ENCODE measurements at places on chromosomes 4 and X.

DNA sequence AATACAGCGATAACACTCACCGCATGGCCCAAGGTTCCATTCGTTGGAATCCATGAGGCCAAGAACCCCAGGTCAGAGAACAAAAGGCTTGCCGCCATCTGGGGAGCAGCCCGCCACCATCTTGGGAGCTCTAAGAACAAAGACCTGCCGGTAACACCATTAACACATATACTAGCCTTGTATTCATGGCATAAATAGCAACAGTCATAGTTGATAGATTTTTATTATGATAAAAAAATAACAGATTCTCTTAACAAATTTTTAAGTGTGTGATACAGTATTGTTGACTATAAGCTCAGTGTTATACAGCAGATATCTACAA, 309.4 kb downstream of the GLUD2 start:
- DNase-seq, result no peak

- DNase-seq, result no peak
Measured at GRCh38 chr4:27123769-27124124, 263.1 kb downstream of the STIM2 start.

GRCh38 chrX:39984191-39984956, 113.4 kb downstream of the BCOR start:
- peak; percentile 31 for DNase-seq

DNA sequence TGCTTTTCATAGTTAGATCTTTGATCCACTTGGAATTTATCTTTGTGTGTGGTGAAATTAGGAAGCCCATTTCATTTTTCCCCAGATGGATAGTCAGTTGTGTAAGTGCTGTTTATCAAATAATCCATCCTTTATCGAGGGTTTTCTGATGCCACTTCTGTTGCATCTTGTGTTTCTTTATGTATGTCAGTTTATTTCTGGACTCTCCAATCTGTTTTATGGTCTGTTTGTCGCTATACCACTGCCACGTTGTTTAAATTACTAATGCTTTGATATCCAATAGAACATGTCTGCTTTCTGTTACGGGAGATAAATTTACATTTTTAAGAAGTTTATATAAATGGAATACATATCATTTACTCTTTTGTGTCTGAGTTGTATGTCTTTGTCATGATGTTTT, 21.0 kb downstream of the CD38 start:
- DNase-seq, result no peak

DNA sequence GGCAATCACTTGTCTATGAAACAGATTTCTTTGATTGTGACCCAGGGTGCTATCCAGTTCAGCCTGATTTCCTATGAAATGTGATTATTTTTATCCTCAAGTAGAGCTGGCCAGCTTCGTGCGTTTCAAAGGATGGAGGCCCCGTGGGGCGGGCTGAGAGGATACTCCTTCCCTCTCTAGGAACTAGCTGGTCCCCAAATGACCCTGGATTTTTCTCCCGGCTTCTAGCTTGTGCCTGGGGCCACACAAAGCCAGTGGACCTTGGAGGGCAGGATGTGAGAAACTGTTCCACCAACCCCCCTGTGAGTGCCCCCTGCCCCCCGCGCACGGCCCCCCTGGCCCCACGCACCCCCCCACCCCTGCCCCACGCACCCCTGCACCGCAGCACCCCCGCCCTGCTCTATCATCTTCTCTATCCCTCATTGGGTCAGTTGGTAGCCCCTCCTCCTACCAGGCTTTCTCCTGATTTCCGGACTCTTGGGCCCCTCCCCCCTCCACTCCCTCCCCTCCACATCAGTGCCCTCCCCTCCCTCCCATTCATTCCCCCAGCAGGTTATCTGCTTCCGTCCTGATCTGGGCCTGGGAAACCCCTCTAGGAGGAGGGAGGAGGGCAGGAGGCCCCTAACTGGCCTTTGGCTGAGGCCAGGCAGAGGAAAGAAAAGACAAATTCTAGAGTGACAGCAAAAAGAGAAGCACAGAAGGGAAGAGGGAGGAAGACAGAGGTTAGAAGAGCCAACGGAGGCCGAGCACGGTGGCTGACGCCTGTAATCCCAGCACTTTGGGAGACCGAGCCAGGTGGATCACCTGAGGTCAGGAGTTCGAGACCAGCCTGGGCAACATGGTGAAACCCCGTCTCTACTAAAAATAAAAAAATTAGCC, 3.3 kb downstream of the XPNPEP2 start:
- no peak for DNase-seq

DNA sequence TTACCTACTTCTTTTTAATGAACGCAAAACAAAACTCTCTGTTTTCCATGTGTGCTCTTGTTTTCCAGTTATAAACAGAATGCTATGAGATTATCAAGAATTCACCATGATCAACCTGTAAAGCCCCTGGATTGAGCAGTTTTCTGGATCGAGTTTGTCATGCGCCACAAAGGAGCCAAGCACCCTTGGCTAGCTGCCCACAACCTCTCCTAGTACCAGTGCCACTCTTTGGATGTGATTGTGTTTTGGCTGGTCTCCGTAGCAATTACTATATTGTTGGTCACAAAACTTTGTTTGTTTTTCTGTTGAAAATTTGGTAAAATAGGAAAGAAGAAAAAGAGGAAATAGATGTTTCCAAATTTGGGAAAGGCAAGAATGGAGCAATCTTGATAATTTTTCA, 51.1 kb downstream of the UGT2B7 start:
- DNase-seq, result no peak

GRCh38 chr4:151153585-151153984, 54.2 kb downstream of the RPS3A start:
- no peak for DNase-seq

GRCh38 chr4:81404294-81404693, 67.4 kb downstream of the RASGEF1B start:
- DNase-seq, result no peak

GRCh38 chr4:176188654-176189053, 6.7 kb downstream of the SPATA4 start:
- no peak for DNase-seq

DNA sequence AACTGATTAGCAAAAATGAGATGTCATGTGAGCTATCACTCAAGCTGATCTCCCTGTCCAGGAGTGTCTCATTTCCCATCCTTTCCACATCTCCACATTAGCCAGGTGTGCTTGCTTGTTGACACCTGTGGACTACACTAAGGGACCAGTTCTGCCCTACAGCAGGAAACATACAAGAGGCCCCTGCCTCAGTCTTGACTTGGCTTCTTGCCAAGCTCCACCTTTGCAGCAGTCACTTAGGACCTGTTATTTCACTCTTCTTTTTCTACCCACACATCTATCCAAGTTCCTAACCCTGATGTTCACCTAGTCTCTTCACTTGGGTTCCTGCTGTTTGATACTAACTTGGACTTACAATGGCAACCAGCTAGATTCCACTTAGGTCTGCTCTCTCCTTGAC, 13.2 kb downstream of the FRMD7 start:
- no peak for DNase-seq

GRCh38 chrX:143788265-143788664, 67.7 kb upstream of the SPANXN2 start:
- DNase-seq, result no peak

- no peak for DNase-seq
Measured at GRCh38 chrX:96907516-96908272, 24.0 kb downstream of the RPA4 start.

GRCh38 chr4:137768881-137769280, 236.6 kb upstream of the PCDH18 start:
- DNase-seq, result no peak

- no peak for DNase-seq
Measured at GRCh38 chr4:89279385-89279784, 28.2 kb downstream of the GPRIN3 start.

DNA sequence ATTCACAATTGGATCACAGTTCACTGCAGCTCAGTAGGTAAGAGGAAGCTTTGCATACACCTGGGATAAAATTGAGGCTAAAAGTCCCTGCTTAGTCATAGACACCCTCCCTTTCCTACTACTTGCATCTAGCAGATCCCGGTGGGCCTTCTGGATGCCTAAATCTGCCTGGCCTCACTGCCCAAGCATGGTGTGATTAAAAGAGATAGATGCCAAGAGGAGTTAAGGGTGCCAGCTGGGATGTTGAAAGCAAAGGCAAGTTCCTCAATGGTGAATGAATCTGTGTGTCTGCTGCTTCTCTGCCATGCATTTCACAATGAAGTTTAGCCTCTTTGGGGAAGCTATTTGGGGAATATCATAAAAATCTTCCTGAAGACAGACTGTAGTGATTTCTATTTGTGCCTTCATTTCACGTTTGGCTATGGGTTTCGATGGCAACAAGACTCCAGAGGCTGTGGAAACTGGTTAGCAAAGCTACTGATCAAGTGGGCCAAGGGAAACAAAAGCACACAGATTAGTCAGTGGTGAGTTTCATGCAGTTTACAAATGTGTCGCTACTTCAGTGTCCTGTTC, 534.0 kb downstream of the ANKRD50 start:
- peak; percentile 93 for DNase-seq

- DNase-seq, result peak; percentile 72
Measured at GRCh38 chr4:123361195-123361861, 35.3 kb upstream of the SPRY1 start.

GRCh38 chr4:26105815-26106699, 192.0 kb downstream of the SMIM20 start:
- DNase-seq, result peak; percentile 41

DNA sequence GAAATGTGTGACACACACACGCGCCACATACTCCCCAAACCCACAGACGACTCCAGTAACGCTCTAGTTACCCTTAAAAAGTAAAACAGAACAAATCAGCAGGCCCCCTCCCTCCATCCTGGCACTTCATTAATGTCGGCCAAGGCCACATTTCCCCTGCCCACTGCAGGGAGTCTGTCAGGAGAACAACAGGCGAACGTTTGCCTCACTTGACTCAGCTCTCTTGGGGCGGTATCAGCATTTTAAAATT, 671 bp upstream of the FHIP1A start:
- no peak for DNase-seq

GRCh38 chr4:866761-867390, 40.9 kb upstream of the CPLX1 start:
- no peak for DNase-seq

GRCh38 chr4:41670530-41670929, 78.0 kb downstream of the PHOX2B start:
- DNase-seq, result no peak

- no peak for DNase-seq
Measured at GRCh38 chrX:130114141-130114588, 3.9 kb upstream of the ELF4 start.

DNA sequence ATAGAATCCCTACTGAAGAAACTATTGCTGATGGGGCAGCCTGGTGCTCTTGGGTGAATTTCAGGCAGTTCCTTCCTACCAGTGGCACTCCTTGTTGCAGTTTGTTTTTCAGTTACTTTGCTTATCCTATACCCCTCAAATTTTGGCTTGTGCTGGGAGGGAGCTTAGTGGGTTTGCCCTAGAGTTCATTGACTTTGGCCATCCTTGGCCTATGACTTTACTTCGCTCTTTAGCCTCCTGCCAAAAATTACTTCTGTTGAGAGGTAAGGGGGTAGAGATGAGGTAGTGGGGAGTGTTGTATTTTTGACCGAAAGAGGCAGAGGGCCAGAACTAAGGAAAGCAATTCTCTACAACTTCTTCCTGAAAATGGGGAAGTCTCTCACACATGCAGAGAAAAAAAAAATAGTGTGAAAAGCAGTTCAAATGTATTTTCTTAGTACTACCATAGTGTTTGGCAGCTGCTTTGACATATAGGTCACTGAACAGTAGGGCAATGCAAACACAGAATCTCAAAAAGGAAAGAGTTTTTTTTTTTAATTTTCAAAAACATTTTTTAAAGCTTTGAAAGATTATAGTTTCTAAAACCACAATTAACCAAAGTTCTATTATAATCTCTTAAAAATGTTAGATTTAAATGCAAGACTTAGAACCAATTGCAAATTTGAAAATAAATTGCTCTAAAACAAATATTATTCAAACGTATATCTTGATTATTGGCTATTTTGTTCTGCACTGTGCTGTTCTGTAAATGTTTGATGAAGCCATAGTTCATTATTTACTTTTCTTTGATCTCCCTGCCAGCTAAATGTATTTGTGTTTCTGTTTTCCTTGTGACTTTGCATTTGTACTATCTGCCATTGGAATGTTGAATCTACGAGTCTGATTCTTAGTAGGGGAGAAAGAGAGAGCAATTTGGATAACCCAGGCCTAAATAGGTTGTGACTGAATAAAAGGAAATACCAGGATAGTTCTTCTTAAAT, 73.6 kb downstream of the DCK start:
- DNase-seq, result no peak

DNA sequence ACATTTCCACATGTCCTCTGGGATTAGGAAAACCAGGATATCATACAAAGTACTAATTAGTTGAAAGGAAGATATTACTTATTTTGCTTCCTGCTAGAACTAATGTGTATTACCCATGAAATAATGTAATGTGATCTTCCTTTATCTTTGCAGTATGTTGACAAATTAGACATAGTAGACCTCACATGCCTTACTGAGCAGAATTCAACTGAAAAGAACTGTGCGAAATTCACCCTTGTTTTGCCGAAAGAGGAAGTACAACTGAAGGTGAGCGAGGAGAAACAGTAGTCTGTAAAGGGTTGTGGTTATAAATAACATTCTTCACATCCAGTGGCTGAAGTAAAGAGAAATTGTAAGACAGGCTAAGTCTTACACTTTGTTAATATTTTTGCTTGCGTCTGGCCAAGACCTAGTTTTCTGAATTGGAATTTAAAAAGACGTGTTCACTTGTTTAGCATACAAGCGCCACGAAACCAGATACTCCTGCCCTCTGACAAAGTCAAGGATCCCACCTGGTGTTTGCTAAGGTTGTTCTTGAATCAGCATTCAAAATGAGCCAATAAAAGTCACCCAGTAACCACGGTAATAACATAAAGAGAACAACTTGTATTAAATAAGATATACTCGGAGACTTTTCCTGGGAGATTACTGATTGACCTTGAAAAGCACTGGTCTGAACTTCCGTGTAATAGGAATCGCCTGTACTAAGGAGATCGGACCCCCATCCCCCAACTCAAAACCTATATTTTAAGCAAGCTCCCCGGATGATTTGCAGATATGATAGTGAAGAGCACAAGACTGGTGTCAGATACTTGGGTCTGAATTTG, 16.9 kb downstream of the STAP1 start:
- no peak for DNase-seq

DNA sequence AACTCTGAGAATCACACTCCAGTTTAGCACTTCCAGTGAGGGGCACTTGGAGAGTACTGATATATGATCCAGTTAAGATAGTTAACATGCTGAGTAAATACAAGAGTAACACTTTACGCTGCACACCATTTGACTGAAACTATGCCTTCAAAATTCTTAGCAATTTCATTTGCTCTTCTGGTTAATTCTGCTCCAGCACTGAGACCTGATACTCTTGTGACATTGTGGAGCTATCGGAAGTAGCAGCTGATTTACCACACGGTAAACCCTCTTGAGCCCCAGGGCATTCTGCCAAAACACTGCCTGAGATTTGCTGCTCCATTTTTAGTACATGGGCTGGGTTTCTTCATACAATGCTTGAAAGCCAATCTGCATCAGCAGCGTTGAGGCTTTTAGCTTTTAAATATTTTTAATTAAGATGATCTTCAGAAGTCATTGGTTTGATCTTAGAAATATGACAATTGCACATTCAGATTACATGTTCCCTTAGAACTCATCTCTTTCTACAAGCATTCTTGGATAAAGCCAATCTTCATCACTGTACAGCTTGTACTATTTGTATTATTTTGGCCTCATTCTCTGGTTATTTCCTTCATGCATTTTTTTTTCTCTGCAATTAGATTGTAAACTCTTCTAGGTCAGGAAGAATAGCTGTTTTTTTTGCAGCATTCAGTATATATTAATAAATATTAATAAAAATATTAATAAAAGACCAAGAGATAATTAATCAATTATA, 67.8 kb upstream of the ETNPPL start:
- DNase-seq, result no peak

Measured in stromal cell of bone marrow (primary cell).